ENCODE measurements at places on chromosomes 2 and 18. TPM values are rescaled to one million over a fixed set of nuclear protein-coding genes. Genes with fewer than 3 reads are reported as not detected.

GRCh38 chr2:47269316-47270232 lies 114.5 kb upstream of the STPG4 start:
- DNase-seq: peak; percentile 72
- no peaks in the 10 kb centered on the region for H3K36me3 ChIP-seq
- peak overlapping the region; percentile 80 for H3K27ac ChIP-seq
- H3K27me3 ChIP-seq: no peaks in the 10 kb centered on the region
- peaks cover 47% of the 10 kb centered on the region for H3K4me1 ChIP-seq
- H3K4me3 ChIP-seq: no peak overlapping the region

- H3K36me3 ChIP-seq: no peaks in the 10 kb centered on the region
- no peaks in the 10 kb centered on the region for H3K4me1 ChIP-seq
- no peak for DNase-seq
- no peak overlapping the region for H3K4me3 ChIP-seq
- no peaks in the 10 kb centered on the region for H3K27me3 ChIP-seq
Observed at GRCh38 chr2:32851777-32852439, 94.8 kb upstream of the LTBP1 start.

GRCh38 chr2:198080879-198081765 lies 276.7 kb downstream of the PLCL1 start:
- no peaks in the 10 kb centered on the region for H3K4me1 ChIP-seq
- H3K4me3 ChIP-seq: no peak overlapping the region
- no peak overlapping the region for H3K27ac ChIP-seq
- no peaks in the 10 kb centered on the region for H3K27me3 ChIP-seq

FER1L5 gene
- polyA plus RNA-seq: 0.33 TPM

- no peaks in the 10 kb centered on the region for H3K27me3 ChIP-seq
- DNase-seq: no peak
Observed at GRCh38 chr2:43179942-43180341, 46.5 kb downstream of the ZFP36L2 start.

GRCh38 chr2:188569431-188570165 lies 277.9 kb downstream of the GULP1 start:
- peaks cover 9% of the 10 kb centered on the region for H3K4me1 ChIP-seq
- no peak for DNase-seq
- no peak overlapping the region for H3K27ac ChIP-seq
- H3K4me3 ChIP-seq: no peak overlapping the region
- H3K27me3 ChIP-seq: no peaks in the 10 kb centered on the region

GCKR gene
- 8.7 TPM for polyA plus RNA-seq

GCG gene
- 100 TPM for polyA plus RNA-seq

DNA sequence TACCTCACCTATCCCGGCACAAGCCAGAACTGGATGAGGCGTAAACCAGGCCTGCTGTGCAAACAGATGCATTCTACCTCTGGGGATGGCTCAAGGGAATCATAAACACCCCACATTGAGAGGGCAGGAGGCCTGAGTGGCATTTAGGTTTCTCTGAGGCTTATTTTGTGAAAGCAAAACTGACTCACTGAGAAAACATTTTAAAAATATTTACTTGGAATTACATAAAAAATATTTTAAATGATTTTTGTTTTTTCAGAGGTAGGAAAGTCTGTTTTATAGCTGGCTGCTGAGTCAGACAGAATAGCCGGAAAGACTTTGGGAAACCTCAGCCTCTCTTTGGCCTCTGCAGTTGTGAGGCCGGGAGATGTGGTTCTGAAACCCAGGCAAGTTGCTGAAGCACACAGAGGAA lies 244.1 kb downstream of the NCKAP5 start:
- H3K27me3 ChIP-seq: no peaks in the 10 kb centered on the region
- H3K4me1 ChIP-seq: no peaks in the 10 kb centered on the region
- no peak overlapping the region for H3K27ac ChIP-seq
- H3K4me3 ChIP-seq: no peak overlapping the region
- H3K36me3 ChIP-seq: no peaks in the 10 kb centered on the region

MOB4 gene
- 42.2 TPM for polyA plus RNA-seq

FAP gene
- polyA plus RNA-seq: 40.4 TPM

CD8B2 gene
- not detected for polyA plus RNA-seq

POTEJ gene
- not detected for polyA plus RNA-seq

DNA sequence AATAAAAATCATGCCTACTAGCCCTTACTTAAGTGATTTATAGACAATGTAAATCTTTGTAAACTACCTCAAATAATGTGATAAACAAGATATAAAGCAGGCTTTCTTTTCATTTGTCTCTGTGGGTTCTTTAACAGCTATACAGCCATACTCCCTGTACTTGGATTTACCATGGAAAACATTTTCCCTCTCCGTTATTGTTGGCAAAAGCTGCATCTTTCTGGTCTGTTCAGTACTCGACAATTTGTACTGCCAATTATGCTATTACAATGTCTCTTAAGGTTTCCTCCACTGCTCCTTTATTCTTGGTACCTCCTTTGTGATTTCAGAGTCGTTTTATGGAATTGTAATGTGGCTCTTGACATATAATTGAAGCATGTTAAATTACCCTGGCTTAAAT lies 426.3 kb upstream of the PKDCC start:
- no peaks in the 10 kb centered on the region for H3K36me3 ChIP-seq
- H3K27me3 ChIP-seq: no peaks in the 10 kb centered on the region
- H3K27ac ChIP-seq: no peak overlapping the region
- no peaks in the 10 kb centered on the region for H3K4me1 ChIP-seq
- no peak for DNase-seq
- H3K4me3 ChIP-seq: no peak overlapping the region

GRCh38 chr2:16120591-16121180 lies 180.3 kb downstream of the MYCN start:
- peaks cover 5% of the 10 kb centered on the region for H3K4me1 ChIP-seq
- H3K4me3 ChIP-seq: no peak overlapping the region
- no peaks in the 10 kb centered on the region for H3K27me3 ChIP-seq
- no peak overlapping the region for H3K27ac ChIP-seq
- H3K36me3 ChIP-seq: no peaks in the 10 kb centered on the region
- DNase-seq: no peak

DNA sequence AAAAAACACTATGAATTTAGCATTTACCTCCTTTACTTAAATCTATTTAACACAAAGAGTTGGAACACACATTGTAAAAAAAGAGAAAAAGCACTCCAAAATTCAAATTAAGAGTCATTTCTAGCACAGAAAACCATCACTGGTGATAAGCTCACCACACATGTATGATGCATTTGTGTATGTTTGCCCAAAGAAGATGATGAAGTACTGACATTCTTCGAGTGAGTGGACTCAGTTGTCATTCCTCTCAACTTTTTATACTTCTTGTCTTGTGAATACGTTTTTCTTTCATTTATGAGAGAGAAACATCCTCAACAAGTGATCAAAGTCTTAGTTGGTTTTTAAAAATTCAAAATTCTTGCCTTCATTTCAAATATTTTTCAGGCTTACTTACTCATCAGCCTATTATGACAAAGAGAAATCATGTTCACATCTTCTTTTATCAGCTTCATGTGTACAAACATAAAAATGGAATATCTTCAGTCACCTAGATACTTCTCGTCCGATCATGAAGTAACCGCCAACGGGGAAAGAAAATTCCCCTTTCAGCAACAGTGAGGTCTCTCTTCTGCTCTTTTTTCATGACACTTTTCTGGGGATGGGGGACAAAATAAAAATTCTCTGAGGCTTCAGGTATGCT lies 1.5 kb downstream of the DSEL start:
- no peaks in the 10 kb centered on the region for H3K27me3 ChIP-seq
- peaks cover 15% of the 10 kb centered on the region for H3K4me1 ChIP-seq
- DNase-seq: no peak
- no peak overlapping the region for H3K27ac ChIP-seq
- H3K4me3 ChIP-seq: peak overlapping the region; percentile 66
- no peaks in the 10 kb centered on the region for H3K36me3 ChIP-seq

- no peaks in the 10 kb centered on the region for H3K4me1 ChIP-seq
- H3K36me3 ChIP-seq: no peaks in the 10 kb centered on the region
- no peaks in the 10 kb centered on the region for H3K27me3 ChIP-seq
- H3K4me3 ChIP-seq: no peak overlapping the region
Observed at GRCh38 chr2:20925265-20925889, 102.5 kb upstream of the LDAH start.

DNA sequence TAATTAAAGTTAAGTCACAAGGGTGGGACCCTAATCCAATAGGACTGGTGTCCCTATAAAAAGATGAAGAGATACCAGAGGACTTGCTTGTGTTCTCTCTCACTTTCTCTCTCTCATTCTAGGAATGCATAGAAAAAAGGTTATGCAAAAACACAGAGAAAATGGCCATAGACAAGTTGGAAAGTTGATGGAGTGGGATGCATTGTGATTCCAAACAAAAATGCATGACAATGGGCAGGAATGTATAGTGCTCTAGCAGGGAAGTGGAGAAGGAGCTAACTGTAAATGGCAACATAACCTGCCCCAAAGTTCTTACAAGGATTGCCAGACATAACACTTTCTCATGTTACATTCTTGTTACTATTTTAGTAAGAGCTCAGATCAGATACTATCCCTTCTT lies 301.6 kb upstream of the LRATD1 start:
- no peaks in the 10 kb centered on the region for H3K27me3 ChIP-seq
- H3K27ac ChIP-seq: no peak overlapping the region
- H3K4me1 ChIP-seq: no peaks in the 10 kb centered on the region
- H3K4me3 ChIP-seq: no peak overlapping the region

GRCh38 chr2:158713523-158714138 lies 81.5 kb upstream of the DAPL1 start:
- H3K27me3 ChIP-seq: no peaks in the 10 kb centered on the region
- no peaks in the 10 kb centered on the region for H3K36me3 ChIP-seq
- H3K4me1 ChIP-seq: peaks cover 5% of the 10 kb centered on the region
- DNase-seq: no peak
- no peak overlapping the region for H3K27ac ChIP-seq

DNA sequence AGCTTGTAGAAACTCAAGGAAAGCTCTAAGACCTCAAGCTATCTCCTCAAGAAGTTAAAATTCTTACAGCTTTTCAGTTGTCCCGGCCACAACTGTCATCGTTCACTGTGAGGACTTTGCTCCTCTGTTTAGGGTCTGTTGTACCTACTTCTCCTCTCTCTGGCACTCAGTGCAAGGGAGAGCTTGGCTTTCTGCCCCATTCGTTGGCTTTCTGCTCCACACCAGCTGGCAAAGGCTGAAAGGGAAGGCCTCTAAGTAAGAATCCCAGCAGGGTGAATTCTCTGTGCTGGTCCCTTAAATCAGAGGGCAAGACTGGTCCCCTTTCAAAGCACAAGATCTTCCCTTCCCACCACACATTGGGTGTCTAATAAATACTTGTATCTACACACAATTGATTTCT lies 17.3 kb downstream of the ZBTB7C start:
- H3K27ac ChIP-seq: no peak overlapping the region
- H3K4me3 ChIP-seq: no peak overlapping the region
- H3K27me3 ChIP-seq: peaks cover 14% of the 10 kb centered on the region
- no peak for DNase-seq

FASTKD1 gene
- 15.0 TPM for polyA plus RNA-seq

RBKS gene
- polyA plus RNA-seq: 7.2 TPM

- no peaks in the 10 kb centered on the region for H3K4me1 ChIP-seq
- no peak overlapping the region for H3K27ac ChIP-seq
- no peaks in the 10 kb centered on the region for H3K27me3 ChIP-seq
- peak; percentile 15 for DNase-seq
Observed at GRCh38 chr2:167127135-167127534, 238.9 kb downstream of the XIRP2 start.

DYNAP gene
- 0.79 TPM for polyA plus RNA-seq

OXER1 gene
- 7.5 TPM for polyA plus RNA-seq

ATP8B1 gene
- 7.9 TPM for polyA plus RNA-seq

DNA sequence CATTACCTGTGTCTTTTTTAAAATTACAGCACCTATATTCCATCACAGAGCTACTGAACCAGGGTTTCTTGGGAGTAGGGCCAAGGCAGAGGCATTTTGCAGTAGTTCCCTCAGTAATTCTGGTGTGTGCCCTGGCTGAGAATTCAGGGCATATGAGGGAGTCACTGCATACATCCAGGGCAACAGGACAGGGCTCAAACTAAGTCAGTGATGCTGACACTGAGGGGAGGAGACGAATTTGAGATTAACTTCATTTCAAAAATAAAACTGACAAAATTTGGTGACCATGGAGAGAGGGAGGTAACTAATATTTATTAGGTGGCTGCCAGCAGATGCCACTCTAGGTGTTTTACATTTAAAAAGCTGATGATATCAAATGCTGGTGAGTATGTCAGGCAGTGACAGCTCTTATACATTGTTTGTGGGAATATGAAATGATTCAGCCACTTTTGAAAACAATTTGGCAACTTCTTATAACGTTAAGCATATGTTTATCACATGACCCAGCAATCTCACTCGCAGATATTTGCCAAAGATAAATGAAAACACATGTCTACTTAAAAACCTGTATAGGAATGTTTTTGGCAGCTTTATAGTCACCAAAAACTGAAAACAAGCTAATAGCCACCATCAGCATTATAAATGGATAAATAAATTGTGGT lies 20.3 kb downstream of the STRADB start:
- no peaks in the 10 kb centered on the region for H3K27me3 ChIP-seq
- H3K27ac ChIP-seq: no peak overlapping the region
- no peak overlapping the region for H3K4me3 ChIP-seq
- H3K4me1 ChIP-seq: peaks cover 3% of the 10 kb centered on the region
- H3K36me3 ChIP-seq: no peaks in the 10 kb centered on the region

GRCh38 chr2:119407430-119408220 lies 24.0 kb upstream of the TMEM37 start:
- H3K27me3 ChIP-seq: no peaks in the 10 kb centered on the region
- H3K36me3 ChIP-seq: no peaks in the 10 kb centered on the region
- H3K4me3 ChIP-seq: no peak overlapping the region
- H3K27ac ChIP-seq: peak overlapping the region; percentile 46
- peaks cover 13% of the 10 kb centered on the region for H3K4me1 ChIP-seq

DSG3 gene
- polyA plus RNA-seq: not detected

DNA sequence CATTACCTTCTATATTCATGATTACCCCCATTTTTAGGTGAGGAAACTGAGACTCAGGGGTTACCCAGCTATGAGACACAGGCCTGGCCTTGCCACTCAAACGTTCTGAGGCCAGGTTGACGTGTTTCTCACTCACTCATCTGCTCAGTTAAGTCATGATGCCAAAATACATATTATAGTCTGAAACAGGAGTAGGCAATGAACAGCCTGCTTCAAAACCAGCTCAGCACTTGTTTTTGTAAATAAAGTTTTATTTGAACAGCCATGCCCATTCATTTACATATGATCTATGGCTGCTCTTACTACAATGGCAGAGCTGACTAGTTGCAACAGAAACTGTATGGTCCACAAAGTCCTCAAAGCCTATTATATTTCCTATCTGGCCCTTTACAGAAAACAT lies 74.1 kb upstream of the SMAD2 start:
- H3K36me3 ChIP-seq: no peaks in the 10 kb centered on the region
- no peak overlapping the region for H3K4me3 ChIP-seq

TMEM198 gene
- 12.2 TPM for polyA plus RNA-seq

KCNE4 gene
- polyA plus RNA-seq: 47.1 TPM

Data from hepatocyte (in vitro differentiated cells).